ENCODE measurements at places on chromosomes 5 and 9.

DNA sequence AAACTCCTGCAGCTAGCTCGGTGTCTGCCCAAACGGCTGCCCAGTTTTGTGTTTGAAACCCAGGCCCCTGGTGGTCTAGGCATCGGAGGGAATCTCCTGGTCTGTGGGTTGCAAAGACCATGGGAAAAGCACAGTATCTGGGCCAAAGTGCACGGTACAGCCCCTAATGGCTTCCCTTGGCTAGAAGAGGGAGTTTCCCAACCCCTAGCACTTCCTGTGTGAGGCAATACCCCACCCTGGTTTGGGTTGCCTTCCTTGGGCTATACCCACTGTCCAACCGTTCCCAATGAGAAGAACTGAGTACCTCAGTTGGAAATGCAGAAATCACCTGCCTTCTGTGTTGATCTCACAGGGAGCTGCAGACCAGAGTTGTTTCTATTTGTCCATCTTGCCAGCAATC, 41.8 kb downstream of the CAVIN4 start:
- no peak for DNase-seq

DNA sequence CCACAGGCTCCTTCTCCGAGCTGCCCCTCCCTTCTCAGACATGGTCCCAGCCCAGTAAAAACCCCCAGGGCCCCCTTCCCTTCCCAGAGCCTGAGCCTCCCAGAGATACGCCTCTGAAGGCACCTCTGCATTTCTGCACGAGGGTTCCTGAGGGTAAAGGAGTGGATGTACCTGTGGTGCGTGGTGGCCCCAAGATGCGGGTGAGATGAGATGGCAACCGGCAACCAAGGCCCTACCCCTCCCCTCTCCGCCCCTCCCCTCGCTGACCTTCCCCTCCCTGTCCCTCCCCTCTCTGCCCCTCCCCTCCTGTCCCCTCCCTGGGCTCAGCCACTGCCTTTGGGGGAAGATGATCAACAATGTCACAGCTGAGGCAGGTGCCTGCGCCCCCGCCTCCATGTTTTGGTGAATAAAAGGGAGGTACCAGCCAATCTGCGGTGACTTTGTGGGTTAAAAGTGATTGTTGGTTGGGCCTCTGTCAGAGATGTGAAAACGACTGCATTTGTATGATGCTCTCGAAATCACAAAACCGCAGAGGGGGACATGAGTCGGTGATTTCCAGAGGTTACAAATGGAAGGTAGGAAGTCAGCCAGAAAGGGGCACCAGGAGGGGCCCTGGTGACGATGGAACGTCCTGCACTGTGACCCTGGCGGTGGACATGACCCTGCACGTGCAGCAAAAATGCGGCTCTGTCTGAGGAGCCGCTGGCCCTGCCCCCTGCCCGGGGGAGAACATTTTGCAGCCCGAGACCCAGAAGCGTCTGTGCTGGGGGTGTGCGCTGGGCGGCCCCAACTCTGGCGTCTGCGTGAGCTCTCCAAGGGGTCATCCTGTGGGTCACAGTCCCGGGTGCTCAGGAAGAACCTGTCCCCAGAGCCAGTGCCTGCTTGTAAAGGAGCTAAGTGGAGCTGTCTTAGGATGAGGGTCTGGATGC, 3.7 kb downstream of the LCN9 start:
- no peak for DNase-seq

DNA sequence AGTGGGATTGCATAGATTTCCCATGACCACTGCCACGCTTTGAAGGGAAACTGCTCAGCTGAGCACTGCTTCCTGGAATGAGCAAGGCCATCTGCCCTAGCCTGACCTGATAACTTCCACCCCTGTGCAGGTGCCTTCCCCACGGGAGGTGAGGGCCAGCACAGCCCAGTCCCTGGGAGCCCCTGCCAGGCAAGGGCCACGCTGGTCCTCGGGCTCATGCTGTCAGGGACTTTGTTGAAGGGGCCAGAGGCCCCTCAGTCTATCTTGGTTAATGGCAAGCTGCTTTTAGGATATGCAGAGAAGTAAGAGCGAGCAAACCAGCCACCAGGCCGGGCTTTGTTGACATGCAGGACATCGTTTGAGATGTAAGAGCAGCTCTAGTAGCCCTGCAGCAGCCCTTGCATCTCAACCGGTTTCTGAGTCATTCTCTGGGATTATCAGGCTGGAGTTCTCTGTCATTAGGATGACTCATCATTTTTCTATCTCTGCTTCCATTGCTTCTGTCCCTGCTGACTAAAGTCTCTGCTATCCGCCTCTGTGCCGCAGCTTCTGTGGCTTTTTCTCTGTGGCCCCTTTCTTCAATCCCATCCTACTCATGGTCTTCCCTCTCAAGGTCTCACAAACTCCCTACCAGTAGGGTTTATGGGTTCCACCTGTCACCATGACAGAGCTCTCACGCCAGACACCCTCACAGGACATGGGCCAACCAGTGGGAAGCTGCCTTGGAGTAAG, 30.6 kb upstream of the IQGAP2 start:
- DNase-seq = no peak

- no peak for DNase-seq
Observed at GRCh38 chr9:92774274-92774673, 9.6 kb upstream of the BICD2 start.

DNA sequence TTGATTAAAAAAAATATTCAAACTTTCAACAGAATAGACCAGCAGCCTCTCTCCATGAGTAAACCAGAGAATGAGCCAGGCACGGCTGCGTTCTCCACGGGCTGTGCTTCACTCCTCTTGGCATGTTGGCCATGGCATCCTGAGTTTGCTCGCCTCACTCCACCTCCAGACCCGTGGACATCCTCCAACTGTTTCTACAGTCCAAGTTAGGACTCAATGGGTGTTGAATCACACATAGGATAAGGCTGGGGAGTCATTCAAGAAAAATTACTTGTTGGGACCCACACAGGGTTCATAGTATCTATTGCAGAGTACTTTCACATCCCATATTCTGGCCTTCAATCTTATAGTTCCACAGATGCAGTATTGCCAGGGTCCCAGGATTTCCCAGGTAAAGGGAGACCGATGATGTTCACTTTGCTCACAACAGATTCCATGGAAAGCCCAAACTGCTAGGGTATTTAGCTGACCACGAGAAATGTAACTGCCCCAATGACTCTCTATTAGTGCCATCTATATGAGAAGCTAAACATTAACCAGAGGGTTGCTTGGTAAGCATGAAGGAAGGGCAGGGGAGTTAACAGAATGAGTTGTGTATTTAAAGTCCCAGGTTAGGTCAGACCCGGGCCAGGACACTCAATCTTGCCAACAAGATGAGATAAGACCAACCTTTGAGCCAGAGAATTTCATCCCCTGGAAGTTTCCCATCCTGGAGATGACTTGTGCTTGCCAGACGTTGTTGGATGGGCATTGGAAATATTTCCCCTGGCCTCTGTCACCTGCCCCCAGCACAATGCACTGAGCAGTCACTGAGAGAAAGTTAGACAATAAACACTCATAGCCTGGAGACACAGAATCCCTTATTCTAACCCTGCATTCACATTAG, 19.7 kb upstream of the GDA start:
- no peak for DNase-seq

GRCh38 chr5:97297704-97298091, 114.7 kb upstream of the RIOK2 start:
- no peak for DNase-seq

- DNase-seq = no peak
Observed at GRCh38 chr5:133977161-133977787, 8.8 kb upstream of the C5orf15 start.

DNA sequence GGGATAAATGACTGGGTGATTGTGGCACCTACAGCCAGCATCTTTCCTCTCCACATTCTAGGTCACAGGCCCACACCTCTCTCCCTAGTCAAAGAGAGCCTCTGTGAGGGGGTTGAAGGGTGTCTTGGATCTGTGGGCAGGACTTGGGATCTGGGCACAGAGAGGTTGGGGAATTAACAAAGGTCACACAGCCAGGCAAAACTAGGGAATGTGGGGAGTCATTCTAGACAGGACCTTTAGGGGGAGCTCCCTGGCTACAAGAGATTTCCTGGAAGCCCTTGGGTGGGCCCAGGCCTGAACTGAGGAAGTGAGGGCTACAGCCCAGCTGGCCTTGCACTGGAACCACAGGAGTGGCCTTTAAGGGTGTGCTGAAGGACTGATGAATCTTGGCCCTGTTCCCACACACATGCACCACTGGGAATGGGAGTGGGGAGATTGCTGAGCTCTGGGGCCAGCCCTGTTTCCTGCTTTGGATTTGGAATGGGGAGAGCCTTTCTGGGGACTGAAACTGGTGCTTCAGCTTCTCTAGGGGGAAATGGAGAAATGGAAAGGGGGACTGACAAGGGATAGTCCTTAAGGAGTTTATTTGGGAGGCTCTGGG, 12.4 kb upstream of the CXXC5 start:
- no peak for DNase-seq

DNA sequence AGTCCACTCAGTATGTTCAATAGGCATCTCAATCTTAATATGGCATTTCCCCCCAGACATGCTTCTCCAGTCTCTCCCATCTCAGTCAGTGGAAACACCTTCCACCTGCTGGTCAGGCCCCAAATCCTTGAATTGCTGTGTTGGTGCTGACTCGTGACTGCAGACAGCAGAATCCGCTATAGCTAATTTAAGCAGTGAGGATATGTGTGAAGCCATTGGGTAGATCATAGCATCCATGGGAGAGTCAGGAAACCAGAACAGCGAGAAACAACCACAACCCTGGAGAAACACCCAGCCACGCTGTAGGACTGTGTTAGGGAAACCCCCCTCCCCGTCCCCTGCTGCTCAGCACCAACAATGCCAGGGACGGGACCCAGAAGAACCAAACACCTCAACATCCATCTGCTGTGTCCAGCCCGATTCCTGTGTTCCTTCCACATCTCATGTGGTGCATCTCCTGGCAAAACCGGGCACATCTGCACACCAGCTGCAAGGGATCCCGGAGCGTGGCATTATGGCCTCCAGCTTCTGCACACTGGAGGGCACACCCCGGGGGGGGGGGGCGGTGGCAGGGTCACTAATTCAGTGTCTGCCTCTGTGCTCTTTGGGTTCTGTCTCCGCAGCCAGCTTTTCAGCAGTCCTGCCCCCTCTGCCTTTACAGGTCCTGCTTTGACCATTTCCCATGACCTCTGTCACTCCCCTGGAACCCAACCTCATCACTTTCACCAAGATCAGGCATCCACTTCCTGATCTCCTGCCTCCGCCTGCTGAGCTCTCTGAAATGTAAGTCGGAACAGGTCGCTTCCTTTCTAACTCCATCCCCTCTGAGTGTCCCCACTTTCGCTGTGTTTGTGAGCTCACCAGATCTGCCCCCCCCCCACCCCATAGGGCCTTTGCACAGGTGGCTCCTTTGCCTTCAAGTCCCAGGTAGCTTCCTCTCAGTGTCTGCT, 2.4 kb upstream of the PLEKHG4B start:
- no peak for DNase-seq

GRCh38 chr5:134043793-134044792, 39.3 kb upstream of the VDAC1 start:
- DNase-seq = no peak

- DNase-seq = no peak
Observed at GRCh38 chr9:113742878-113743277, 133.2 kb upstream of the ZNF618 start.

- DNase-seq = no peak
Observed at GRCh38 chr5:5650242-5650641, 227.8 kb downstream of the ICE1 start.

- no peak for DNase-seq
Observed at GRCh38 chr9:94870465-94870792, 143.9 kb downstream of the AOPEP start.

- DNase-seq = no peak
Observed at GRCh38 chr9:115922444-115922843, 231.1 kb upstream of the PAPPA start.

GRCh38 chr9:112193572-112194288, 18.6 kb upstream of the SUSD1 start:
- DNase-seq = no peak

GRCh38 chr5:95223566-95224258, 61.2 kb downstream of the MCTP1 start:
- no peak for DNase-seq

GRCh38 chr5:163623986-163624385, 118.6 kb downstream of the MAT2B start:
- no peak for DNase-seq

Measured in activated naive CD4-positive, alpha-beta T cell (primary cell).